ENCODE measurements at places on chromosomes 16 and 17.

DNA sequence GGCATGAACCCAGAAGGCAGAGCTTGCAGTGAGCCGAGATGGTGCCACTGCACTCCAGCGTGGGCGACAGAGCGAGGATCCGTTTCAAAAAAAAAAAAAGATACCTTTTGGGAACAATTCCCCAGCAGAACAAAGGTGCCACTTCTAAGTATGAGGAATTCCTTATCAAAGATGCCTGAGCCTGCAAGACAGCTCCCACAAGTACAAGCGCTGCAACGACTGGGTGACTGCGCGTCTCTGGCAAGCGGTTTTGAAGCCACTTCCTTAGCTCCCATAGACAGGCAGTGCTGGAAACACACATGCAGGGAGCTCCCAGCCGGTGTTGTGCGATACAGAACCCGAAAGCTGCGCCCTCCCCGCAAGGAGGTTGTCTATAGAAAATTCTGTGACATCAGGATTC lies 60.5 kb downstream of the ADCY9 start:
- DNase-seq: no peak

DNA sequence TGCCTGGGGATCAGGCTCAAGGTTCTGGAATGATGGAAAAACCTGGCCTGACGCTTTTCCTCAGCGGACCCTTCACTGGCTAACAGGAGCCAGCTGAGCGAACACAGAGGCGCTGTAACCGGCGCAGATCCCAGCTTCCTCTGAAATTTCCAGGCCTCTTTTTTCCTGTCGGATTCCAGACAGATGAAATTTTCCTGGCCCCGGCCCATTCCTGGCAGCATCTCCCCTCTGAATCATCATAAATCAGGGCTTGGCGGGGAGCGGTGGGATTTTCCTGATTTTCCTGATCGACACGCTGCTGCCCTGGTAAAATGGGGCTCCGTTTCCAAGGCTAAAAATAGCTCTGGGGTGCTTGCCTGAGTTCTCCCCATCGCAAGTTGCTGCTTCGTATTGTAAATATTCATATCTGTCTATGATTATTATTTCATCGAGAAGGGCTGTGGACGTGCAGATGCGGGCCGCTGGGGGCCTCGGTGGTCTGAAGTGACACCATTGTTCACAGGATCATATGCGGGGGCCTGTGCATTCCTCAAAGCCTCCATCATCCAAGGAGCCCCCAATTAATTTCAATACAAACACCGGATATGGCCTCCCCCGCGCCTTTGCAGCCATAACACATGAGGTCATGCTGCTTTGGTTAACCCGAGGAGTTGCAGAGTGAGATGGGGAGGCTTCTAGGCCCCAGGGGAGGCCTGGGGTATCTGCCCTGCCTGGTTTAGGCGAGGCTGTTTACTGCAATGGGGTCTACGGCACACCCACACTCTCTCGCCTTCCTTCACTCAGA lies 45.8 kb upstream of the ETV4 start:
- DNase-seq: no peak

- no peak for DNase-seq
Observed at GRCh38 chr16:90053902-90054500, 23.1 kb downstream of the PRDM7 start.

DNA sequence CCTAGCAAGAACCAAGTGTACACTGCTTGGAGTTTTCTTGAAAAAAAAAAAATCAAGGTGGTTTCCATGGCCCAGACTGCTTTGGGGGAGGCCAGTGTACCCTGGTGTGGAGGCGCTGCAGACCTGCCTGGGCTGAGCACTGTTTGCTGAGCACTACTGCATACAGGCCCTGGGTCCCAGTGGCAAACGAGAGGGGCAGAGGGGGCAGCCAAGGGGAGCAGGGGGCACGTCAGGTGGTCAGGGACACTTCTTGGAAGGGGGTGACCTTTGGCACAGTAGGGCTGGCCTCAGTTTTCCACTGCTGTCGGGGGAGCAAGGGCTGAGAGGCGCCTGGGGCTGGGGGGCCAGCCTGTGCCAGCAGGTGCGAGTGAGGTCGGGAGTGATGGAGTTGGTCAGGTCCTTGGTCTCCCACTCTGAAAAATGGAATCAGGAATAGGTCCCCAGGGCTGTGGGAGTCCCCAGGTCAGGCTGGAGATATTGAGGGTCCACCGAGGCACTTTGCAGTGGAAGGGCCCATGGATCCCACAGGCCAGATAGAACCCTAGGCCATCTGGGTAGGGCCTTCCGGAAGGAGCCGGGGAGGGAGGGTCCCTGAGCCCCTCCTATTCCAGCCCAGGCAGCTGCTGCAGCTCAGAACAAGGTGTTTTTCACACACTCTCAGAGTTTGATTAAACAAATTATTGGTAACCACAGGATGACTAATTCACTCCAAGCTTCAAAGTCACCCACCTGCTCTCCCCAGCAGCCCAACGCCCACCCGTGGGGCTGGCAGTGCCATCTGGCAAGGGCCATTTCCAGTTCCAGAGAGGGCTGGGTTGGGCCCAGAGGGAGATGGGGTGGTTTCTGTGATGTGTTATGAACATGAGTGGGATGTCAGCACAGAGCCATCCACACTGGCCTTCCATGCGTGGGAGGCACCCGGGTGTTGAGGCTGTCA lies 3.5 kb downstream of the ZFPM1 start:
- no peak for DNase-seq

DNA sequence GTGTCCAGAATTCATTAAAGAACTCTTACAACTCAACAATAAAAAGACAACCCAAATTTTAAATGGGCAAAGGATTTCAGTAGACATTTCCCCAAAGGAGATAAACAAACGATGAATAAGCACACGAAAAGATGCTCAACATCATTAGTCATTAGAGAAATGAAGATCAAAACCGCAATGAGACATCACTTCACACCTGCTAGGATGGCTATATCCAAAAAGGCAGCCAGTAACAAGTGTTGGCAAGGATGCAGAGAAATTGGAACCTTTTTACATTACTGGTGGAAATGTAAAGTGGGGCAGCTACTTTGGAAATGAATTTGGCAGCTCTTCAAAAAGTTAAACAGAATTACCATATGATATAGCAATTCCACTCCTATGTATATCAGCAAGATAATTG lies 42.0 kb downstream of the PITPNM3 start:
- no peak for DNase-seq

GRCh38 chr16:86512301-86512859 lies 2.1 kb downstream of the FOXF1 start:
- no peak for DNase-seq

- DNase-seq: no peak
Observed at GRCh38 chr17:63039899-63040602, 74.0 kb downstream of the TANC2 start.

GRCh38 chr16:86846136-86846535 lies 267.8 kb downstream of the FOXL1 start:
- DNase-seq: no peak

DNA sequence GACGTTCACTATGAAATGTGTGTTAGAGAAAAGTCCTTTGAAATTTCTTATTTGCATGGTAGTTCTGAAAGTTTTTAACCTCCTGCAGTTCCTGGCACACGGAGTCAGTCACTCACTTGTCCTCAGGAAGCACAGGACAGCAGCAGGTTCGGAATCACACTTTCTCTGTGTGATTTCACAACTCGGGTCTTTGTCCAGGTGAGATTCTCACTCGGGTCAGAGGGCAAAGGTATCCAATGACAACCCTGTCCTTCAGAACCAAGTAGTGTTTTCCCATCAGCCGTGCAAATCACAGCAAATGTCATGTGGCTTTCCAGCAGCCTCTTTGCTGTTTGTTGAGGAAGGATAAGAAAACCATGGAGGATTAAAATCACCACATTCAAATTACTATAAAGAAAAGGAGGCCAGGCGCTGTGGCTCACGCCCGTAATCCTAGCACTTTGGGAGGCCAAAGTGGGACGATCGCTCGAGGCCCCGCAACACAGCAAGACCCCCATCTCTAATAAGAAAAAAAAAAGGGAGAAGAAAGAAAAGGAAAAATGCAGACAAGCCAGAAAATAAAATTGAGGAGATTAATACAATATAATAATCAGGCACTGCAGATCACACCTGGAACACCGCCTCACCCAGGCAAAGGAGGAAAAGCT lies 22.0 kb downstream of the ADCY9 start:
- no peak for DNase-seq

Measured in activated T-helper 1 cell treated with anti-CD3 and anti-CD28 coated beads, Interleukin-2, amount 50 U/mL, for 16 hours (primary cell).